ENCODE measurements at places on chromosomes 16 and 17.
A peak's percentile ranks its signal among the peaks of the same experiment; 100 is the strongest.

DNA sequence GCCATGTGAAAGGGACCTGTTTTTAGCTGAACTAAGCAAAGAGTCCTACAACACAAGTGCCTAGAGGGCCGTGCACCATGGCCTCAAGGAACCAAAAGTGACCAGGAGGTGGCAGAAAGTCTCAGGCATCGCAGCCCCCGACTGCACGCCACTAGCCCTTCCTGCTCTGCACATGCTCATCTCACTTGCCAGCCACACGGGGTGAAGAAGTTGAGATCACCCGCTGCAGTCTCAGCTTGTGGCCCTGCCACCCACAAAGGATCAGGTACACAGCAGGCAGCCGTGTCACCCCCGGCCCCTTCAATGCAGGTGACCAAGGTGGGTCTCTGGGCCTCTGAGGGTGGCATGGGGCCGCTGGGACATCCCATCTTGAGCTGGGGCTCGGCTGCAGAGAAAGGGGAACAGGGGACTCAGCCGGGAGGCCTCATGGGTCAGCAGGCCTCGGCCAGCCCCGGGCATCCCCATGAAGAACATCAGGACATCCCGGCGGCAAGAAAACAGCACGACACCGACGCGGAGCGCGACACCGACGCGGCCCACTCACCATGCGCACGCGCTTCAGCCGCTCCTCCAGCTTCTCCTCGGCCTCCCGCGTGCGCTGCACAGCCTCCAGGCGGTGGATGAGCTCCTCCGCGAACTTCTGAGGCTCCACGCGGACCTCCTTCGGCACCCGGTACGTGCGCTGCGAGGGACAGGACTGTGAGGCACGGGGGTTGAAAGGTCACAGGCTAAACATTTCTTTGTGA lies 21.0 kb downstream of the PDIA2 start:
- no peak for DNase-seq

- DNase-seq = no peak
These were observed 33.3 kb upstream of the METTL9 start for GRCh38 chr16:21565861-21566669.

GRCh38 chr16:25257470-25257955 lies at the start of gene ZKSCAN2:
TSS of gene ZKSCAN2 (minus strand) at chr16:25257845. CDS start at chr16:25257127, 718 bp downstream.
- peak; percentile 81 for DNase-seq

DNA sequence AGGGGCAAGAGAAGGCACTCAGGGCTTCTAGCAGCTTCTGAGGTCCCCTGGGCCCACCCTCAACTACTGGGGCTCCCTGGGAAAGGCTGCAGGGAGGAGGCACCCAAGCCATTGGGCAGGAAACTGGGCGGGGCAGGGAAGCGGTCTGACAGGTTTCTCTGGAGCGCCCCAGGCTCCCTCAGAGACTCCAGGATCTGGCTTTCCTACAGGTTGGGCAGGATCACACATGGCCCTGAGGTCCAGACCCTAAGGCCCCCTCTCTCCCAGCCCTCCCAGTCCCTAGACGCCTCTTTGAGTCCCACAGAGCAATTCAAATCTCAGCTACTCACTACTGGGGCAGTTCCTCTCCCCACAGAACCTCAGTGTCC lies 14.3 kb downstream of the JUP start:
- no peak for DNase-seq

GRCh38 chr16:27728691-27729090 lies 178.7 kb downstream of the KATNIP start:
- DNase-seq = no peak

DNA sequence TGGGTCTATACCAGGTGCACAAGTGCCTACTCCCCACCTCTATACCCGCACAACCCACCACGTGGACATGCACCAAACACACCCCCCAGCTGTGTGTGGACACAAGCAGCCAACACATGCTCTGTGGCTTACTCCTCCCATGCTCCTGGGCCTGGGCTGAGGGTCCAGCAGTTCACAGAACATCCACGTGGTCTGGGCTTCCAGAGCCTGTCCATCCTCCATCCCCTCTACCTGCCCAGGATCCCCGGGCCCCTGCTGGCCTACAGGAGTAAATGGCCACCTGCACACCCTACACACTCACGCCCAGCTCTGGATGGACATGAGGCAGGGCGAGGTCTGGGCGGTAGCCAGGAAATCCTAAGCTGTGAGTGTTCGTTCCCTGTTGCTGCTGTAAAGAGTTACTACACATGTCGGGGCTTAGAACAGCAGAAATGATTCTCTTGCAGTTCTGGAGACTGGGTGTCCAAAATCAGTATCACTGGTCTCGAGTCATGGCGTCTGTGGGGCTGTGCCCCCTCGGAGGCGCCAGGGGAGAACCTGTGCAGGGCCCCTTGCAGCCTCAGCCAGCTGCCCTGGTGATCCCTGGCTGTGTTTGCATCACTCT lies 15.0 kb upstream of the RAI1 start:
- no peak for DNase-seq

DNA sequence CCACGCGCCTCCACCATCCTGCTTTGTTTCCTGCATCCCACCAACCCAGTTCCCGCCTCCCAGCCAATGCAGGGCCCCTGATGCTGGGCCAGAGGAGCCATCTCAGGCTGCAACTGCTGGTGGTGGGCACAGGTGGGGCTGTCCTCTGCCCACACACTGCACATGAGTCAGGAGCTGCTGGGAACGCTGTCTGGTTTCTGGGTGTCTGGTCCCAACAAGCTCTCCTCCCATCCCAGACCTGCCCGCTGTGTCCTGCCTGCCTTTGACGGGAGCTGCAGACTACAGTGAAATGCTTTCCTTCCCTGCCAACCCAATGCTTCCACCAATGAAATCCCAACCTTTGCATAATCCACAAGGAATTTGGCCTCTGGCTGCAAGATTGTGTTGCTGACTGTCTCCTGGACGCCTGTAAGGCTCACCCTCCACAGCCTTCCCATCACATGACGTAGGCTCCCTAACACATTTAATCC lies 98.9 kb downstream of the N4BP1 start:
- DNase-seq = no peak

- no peak for DNase-seq
These were observed 31.6 kb upstream of the DNAH17 start for GRCh38 chr17:78608804-78609186.

GRCh38 chr17:81961087-81961511 lies at the start of gene NOTUM:
TSS of gene NOTUM (minus strand) at chr17:81961187. CDS start at chr17:81960909, 278 bp downstream.
- no peak for DNase-seq

DNA sequence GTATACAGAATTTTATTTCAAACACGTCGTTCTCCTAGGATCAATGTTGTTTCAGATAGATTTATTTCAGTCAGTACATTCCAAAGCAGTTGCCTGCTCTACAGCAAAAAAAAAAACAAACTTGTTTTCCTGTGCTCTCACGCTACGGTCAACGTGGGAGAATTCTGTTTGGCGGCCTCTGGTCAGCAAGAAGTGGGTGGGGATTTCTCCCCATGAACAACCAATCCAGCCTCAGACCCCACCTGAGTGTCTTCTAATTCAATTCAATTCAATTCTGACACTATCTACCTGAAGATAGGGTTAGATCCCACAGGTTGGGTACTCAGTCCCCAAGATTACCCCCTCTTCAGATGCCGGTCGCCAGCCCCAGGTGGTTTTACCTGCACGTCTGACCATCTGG lies 22.1 kb downstream of the C17orf58 start:
- no peak for DNase-seq

GRCh38 chr17:76561332-76561731 lies 21.5 kb downstream of the PRCD start:
- no peak for DNase-seq

DNA sequence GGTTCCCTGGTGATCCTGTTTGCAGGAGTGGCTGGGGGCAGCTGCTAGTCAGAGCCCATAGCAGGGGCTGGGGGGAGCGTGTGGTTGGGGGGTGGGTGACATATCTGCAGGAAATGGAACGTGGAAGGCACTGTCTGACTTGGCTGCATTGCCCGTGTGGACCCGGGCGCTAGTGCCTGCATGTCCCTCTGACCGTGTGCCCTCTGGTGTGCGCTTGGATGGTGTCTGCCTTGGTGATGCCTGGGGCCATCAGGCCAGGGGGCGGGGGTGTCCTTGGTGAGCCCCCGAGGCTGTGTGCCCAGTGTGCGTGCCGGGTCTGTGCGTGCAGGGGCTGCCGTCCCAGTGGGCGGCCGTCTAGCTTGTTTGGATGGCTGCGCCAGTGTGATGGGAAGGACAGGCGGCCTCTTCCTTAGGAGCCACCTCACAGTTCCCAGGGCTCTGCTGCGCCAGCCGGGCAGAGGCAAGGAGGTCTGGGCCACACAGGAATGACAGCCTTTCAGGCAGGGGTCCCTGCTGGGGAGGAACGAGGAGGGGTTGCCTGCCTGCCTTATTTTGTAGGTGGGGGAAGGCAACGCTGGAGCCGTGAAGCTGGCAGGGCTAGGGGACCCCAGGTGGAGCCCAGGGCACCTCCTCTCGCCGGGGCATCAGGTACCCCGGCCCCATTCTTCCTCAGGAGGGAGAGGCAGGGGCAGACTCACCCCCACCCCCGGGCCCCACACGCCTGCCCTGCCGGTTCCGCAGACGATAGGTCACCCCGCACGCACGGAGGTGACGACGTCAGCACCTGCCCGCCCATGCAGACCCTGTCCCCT lies 693 bp downstream of the NDRG4 start:
- no peak for DNase-seq

DNA sequence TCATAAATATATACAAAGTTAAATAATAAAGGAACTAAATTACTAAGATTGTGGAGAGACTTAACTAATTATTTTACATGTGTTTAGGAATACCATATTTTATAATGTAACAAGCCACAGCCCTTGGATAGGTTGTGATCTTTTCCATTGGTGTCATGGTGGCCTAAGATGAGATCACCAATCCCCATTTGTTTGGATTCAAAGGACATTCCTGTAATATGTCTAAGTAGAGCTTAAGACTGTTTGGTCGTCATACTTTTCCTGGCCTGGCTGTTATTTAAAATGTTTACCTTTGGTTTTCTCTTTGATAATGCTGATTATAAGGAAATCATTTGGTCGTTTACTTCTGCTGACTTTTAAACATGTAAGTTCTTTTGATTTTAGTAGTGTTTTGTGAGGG lies 118.1 kb downstream of the NLK start:
- no peak for DNase-seq

- DNase-seq = no peak
These were observed 119.1 kb downstream of the HIC1 start for GRCh38 chr17:2174014-2174413.

GRCh38 chr16:87851601-87852000 lies 17.7 kb downstream of the SLC7A5 start:
- no peak for DNase-seq

- no peak for DNase-seq
These were observed 29.6 kb downstream of the RCVRN start for GRCh38 chr17:9875441-9875840.

DNA sequence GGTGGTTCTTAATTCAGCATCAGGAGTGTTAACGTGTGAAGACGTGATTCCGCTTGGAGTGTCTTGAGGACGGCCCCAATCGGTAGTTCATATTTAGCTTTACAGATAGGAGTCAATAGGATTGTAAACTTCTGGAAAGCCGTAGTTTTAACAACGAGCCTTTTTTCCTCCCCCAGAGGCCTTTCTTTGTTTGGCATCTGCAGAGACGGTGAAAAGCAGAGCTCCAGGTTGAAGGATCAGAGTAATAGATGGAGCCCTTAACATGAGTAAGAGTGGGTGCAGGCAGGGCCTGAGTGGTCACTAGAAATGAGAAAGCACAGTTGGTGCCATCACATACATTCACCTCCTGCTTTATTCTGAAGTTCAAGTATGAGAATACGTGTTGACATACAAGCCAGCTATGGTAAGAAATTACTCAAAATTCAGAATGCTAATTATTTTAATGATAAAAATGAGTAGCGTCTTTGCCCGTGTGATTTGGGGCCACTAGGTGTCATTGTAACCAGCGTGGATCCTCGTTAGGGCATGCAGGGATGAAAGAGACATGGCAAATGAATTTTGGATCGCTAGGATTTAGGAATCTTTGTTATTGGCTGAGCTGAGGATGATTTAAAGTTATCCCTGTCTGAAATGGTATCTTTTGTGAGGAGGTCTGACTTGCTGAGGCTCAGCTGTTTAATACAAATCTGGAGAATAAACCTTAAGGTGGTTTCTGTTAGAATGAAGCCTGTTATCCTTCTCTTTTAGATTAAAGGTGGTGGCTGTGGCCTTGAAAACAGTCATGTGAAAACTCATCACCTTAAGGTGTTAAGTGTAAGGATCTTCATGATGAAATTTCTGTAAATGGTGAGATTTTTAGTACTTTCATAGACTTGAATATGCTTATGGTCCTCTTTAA lies 18.6 kb downstream of the PRCD start:
- no peak for DNase-seq

DNA sequence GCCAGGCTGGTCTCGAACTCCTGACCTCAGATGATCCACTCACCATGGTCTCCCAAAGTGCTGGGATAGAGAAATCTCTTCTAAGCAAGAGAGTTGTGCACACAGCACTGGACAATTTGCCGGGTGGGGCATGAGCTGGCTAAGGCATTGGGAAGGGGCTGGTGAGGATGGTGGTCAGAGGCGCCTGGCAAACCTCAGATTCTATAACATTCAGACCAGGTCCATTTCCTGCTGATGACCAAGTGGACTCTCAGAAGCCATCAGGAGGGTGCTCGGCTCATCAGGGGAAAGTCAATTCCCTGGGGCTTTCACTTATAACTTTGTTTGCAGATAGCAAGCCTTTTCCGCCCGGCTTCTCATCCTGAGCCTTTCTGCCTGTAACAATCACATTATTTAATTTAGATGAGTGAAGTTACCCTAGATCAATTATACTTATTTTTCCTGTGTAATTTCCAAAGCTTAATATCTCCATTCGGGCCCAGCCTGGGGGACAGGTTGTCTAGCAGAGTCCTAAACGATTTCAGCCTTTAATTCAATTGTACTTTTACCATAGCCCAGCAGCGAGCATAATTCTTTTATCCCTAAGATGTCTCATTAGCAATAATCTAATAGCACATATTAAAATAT lies 15.0 kb upstream of the SLC6A2 start:
- no peak for DNase-seq

- DNase-seq = no peak
These were observed 11.8 kb downstream of the DLX4 start for GRCh38 chr17:49980703-49981197.

DNA sequence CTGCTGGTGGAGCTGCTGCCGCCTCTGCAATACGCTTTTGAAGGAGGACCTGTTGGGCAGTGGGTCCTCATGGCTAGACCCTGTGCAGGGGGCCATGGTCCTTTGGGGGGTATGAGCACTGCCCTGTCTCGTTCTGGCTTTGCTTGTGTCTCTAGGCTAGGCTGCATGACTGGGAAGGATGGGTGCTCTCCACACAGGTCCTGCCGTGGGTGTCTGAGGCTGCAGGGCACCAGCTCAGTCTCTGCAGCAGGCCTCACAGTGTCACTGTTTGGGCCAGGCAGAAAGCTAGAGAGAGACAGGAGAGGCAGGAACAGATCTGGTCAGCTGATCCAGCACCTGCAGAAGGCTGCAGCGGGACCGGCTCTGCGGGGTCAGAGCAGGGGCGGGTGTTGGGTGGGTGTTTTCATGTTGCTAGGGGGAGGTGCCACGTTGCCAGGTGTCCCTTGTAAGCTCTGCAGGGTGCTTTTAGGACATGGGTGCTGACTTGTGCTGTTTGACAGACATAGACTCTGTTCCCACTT lies 111.4 kb downstream of the SNX29 start:
- no peak for DNase-seq

All from stimulated activated CD4-positive, alpha-beta T cell treated with anti-CD3 and anti-CD28 coated beads, Interleukin-12 subunit alpha, Interleukin-12 subunit beta, amount 100 ng/mL, for 4 hours (primary cell).